ENCODE measurements at places on chromosomes 2 and 18. TPM values are rescaled to one million over a fixed set of nuclear protein-coding genes. Genes with fewer than 3 reads are reported as not detected.

The SKA1 gene
- 13.5 TPM for total RNA-seq

DNA sequence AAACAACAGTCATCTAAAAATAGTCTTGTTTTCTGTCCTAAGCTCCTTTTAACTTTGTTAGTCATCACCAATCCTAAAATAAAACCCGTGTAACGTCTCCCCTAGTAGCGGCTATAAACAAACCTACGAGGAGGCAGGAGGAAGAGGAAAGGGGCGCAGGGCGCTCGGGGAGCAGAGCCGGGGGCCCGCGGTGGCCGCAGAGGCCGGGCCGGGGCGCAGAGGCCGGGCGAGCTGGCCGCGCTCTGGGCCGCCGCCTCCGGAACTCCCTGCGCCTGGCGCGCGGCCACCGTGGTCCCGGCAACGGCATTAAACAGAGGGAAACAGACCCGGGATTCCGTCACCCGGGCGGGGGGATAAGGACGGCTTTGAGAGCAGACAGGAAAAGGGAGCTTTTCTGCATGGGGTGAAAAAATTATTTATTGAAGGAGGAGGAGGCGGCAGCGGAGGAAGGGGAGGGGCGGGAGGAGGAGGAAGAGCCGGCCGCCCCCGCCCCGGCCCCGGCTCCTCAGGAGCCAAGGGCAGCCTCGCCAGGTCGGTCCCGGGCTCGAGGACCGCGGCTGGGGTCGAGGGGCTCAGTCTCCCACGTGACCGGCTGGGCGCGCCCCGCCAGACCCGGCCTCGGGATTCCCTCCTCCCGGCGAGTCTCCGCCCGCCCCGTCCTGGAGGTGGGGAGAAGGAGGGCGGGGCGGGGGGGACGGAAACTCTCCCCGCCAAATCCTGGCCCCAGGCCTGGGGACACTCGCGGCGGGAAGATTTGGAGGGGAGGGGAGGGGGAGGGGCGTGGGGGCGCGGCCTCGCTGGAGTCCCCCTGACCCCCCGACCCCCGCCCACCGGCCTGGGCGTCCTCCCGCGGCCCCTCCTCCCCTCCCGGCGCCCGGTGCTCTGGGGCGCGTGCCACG is 1.8 kb upstream of the NFATC1 start:
- H3K27ac ChIP-seq = peak overlapping the region; percentile 49
- peak overlapping the region; percentile 64 for H3K4me3 ChIP-seq
- H3K36me3 ChIP-seq = no peaks in the 10 kb centered on the region
- peaks cover 71% of the 10 kb centered on the region for H3K27me3 ChIP-seq

DNA sequence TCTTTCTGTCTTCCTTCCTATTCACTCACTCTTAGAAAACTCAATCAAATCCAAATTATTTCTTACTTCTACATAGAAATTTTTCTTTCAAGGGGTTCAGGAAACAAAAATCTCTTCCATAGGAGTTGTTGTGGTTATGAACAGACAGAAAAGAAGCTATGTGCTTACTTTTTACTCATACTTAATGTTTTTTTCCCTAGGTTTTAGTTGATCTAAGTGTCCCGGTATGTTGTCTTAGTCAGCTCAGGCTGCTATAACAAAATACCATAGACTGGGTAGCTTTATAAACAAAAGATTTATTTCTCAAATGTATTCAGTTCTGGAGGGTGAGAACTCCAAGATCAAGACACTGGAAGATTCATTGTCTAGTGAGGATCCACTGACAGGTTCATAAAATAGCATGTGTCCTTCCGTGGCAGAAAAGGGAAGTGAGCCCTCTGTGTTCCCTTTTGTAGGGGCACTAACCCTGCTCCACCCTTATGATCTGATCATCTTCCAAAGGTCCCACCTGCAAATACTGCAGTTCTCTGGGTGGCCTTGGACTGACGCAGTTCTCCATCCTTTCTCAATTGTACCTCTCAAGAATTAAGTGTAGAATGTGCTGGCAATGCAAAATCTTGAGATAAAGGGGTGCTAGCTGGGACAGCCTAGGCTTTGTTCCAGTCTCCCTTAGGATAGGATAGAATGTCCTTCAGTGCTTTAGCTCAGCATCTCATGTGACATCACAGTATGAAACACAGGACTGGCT is 14.4 kb upstream of the VRK2 start:
- H3K27ac ChIP-seq = no peak overlapping the region
- no peak overlapping the region for H3K4me3 ChIP-seq
- no peaks in the 10 kb centered on the region for H3K36me3 ChIP-seq
- no peak for DNase-seq
- no peaks in the 10 kb centered on the region for H3K27me3 ChIP-seq
- no peaks in the 10 kb centered on the region for H3K4me1 ChIP-seq

The TFPI gene
- 23.5 TPM for total RNA-seq

DNA sequence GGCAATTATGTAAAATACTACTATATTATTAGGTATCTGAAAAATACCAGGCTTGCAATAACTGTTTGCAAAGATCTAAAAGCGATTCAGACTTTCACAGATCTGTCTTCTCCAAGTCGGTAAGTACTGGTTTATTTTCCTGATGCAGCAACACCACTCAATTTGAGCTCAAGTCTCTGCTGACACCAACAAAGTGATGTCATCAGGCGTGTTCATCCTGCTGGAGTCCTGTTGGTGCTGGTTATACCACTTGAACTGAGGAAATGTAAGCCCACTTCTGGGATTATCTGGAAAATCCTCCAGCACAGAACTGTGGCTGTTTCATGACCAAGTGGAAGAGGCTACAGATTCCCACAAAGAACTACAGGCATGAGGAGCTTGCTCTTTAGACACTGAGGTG is 267.6 kb downstream of the BCL2 start:
- no peaks in the 10 kb centered on the region for H3K36me3 ChIP-seq
- no peaks in the 10 kb centered on the region for H3K27me3 ChIP-seq
- no peak overlapping the region for H3K27ac ChIP-seq
- DNase-seq = no peak
- peaks cover 3% of the 10 kb centered on the region for H3K4me1 ChIP-seq

The PDE11A gene
- total RNA-seq = 60.5 TPM

GRCh38 chr2:86022661-86023365 is 82.9 kb downstream of the POLR1A start:
- no peaks in the 10 kb centered on the region for H3K27me3 ChIP-seq
- H3K4me3 ChIP-seq = no peak overlapping the region
- peaks cover 16% of the 10 kb centered on the region for H3K36me3 ChIP-seq
- H3K4me1 ChIP-seq = peaks cover 12% of the 10 kb centered on the region
- DNase-seq = no peak

DNA sequence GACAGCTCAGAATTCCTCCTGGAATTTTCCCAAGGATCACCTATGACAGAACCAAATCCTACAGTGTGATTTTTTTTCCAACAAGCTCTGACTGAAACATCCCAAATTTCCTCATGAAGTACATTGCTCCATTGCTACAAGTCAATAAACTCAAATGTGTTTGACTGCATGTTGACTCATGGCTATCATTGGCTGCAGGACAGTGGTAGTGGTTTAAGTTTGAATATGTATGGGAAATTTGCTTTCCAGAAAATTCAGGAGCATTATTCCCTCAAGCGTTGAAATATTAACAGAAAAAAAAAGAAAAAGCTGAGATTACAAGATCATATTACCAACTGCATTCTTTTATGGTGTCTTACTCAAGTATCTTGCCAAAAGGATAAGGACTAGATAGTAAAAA is 402.8 kb upstream of the DSEL start:
- DNase-seq = no peak
- H3K4me3 ChIP-seq = no peak overlapping the region
- no peaks in the 10 kb centered on the region for H3K36me3 ChIP-seq
- H3K27ac ChIP-seq = no peak overlapping the region
- H3K27me3 ChIP-seq = no peaks in the 10 kb centered on the region

DNA sequence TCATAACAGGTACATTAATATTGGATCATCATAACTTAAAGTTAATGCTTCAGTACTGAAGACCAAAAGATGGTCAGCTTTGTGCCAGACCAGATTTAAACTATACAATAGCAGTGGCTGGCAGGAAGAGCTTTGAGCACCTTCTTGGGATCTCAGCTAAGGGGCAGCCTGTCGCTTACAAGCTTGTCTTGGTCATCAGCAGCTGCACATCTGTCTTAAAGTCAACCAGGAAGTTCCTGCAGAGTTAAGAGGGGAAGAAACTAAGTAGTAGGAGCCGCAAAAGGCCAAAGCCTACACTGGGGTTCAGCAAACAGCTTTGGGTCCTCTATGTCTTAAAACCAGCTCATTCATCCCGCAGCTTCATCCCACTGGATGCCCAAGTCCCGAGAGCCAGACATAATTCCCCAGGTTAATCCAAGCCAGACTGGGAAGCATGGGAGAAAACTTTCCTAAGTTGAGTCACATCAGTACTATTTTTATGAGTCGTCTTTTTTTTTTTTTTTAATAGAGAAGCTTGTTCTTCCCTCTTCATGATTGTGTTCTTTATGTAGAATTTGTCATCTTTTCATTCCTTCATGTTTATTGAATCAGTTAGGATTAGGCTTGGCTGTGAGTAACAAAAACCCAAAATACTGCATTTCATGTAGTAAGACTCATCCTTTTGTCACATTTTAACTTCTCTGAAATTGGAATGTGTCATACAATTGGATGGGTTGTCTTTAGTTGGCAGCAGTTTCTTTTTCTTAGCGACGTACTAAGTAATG is 59.3 kb downstream of the SERTAD2 start:
- no peak overlapping the region for H3K4me3 ChIP-seq
- peaks cover 5% of the 10 kb centered on the region for H3K36me3 ChIP-seq
- H3K27ac ChIP-seq = no peak overlapping the region

The ASPRV1 gene
- total RNA-seq = 1.2 TPM

DNA sequence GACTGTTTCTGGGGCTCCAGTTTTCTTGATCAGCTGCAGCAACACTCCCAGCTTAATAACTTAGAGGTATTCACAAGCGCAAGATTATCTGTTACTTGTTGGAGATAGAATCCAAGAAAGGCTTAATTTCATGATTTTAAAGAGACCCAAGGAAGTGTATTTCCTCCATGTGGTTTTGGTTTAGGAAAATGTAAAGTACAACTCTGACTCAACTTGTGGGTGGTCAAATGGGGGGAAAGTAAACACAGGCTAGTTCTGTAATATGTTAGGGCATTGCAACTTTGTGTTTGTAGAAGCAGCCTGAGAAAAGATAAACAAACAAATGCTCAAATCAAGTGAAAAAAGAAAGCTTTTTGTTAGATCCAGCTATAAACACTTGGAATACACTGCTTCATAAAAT is 90.1 kb upstream of the COL3A1 start:
- H3K27ac ChIP-seq = no peak overlapping the region
- no peaks in the 10 kb centered on the region for H3K27me3 ChIP-seq

DNA sequence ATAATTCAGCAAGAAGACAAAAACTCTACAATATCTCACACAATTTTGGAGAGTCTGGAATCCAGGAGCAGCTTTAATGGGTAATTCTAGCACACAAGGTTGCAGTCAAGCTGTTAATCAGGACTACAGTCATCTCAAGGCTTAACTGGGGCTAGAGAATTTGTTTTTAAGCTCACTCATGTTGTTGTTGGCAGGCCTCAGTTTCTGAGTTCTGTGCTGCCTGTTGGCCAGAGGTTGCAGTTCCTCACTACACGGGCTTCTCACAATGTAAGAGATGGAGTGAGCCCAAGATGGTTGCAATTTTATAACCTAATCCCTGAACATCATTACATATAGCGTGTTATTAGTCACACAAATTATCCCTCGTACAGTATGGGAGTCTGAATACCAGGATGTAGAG is 50.6 kb upstream of the TMEFF2 start:
- H3K4me1 ChIP-seq = no peaks in the 10 kb centered on the region
- H3K27ac ChIP-seq = no peak overlapping the region
- no peak for DNase-seq
- H3K4me3 ChIP-seq = no peak overlapping the region
- H3K27me3 ChIP-seq = no peaks in the 10 kb centered on the region

The MAP4K4 gene
- 171 TPM for total RNA-seq

- peaks cover 9% of the 10 kb centered on the region for H3K27me3 ChIP-seq
- H3K27ac ChIP-seq = no peak overlapping the region
- DNase-seq = no peak
These were observed 31.4 kb downstream of the QPCT start for GRCh38 chr2:37375741-37376288.

The IL36B gene
- not detected for total RNA-seq

DNA sequence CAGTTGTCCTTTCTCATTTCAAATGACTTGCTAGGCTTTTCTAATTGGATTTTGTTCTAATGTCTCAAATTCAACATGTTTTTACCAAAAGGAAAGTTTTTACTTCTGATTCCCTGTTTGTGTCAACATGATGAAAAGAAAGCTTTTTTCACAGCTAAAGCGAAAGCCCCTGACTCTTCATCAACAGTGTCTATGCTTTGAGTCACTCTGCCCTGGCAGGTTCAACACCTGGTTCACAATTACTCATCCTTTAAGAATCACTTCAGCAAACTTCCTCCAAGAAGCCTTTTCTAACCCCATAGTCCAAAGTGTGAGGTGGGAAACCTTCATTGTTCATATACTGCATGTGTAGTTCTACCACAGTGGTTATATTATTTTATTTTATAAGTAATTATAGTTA is 7.6 kb upstream of the DSG2 start:
- H3K4me3 ChIP-seq = no peak overlapping the region
- peaks cover 22% of the 10 kb centered on the region for H3K4me1 ChIP-seq
- H3K27me3 ChIP-seq = no peaks in the 10 kb centered on the region

GRCh38 chr2:166112193-166112605 is 15.6 kb downstream of the SCN1A start:
- H3K4me1 ChIP-seq = no peaks in the 10 kb centered on the region
- H3K36me3 ChIP-seq = no peaks in the 10 kb centered on the region
- H3K27me3 ChIP-seq = no peaks in the 10 kb centered on the region
- no peak overlapping the region for H3K27ac ChIP-seq
- H3K4me3 ChIP-seq = no peak overlapping the region
